ENCODE measurements at places on chromosomes 12 and 14.

DNA sequence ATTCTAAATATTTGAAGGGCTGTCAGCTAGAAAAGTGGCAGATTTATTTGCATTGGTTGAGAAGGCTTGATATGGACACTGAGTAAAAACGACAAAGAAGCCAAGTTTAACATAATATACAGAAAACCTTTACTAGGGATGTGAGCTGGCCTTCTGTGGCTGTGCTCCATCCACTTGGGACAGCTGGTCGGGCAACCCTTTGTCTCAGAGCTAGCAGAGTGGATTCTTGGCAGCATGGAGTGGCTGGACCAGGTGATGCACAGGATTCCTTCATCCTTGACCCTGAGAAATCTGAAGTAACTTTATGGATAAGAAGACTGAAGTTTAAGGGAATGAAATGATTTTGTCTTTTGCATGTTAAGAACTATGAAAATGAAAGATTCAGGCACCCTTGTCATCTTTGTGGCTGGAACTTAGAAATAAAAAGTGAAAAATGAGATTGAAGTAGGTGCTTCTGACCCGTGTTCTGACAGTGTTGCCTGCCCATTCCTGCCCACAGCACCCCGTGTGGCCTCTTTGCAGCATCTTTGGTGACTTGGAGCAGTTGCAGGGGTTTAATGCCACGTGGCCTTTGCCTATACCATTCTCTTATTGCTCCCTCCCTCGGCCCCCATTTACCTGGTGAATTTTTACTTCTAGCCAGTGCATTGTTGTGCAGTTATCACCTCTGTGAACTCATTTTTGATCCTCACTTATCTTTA lies 32.6 kb downstream of the PELI2 start:
- DNase-seq: no peak

GRCh38 chr14:100039903-100040302 lies 25.3 kb upstream of the EVL start:
- no peak for DNase-seq

- no peak for DNase-seq
These were observed 63.1 kb upstream of the SOX5 start for GRCh38 chr12:24012528-24012927.

DNA sequence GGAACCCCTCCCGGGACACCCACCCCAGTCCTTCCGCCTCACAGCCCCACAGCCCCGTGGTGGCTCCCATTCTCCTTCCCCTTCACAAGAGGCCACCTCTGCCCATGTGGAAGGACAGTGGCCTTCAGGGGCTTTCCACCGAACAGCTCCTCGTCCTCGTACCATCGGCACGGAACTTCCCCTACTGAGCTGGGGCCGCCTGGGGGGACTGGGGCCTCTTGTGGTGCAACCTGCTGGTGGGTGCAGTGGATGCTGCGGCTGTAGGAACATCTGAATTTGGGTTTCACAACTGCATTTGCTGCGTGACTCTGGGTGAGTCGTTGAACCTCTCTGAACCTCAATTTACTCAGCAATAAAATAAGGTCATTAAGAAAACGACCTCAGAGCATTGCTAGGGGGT lies 50.9 kb downstream of the RFLNA start:
- no peak for DNase-seq

DNA sequence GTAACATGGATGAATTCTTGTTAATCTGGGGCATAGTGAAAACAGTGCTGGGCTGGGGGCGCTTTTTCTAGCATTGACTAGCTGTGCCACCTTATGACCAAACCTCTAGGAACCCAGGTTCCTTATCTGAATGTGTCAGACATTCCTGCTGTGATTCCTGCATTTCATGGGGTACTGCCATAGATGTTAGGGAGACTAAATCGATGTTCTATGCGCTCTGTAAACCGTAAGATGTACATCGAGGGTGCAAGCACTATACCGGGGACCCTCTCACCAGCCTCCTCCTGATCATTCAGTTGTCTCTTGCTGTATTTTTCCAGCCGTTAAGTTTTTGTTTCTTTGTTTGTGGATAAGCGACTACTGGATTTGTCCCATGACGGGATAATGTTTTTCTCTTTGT lies 170.9 kb upstream of the PARP11 start:
- DNase-seq: no peak

GRCh38 chr12:41932470-41932991 lies 212.1 kb downstream of the GXYLT1 start:
- DNase-seq: no peak

GRCh38 chr14:21498540-21499526 lies 12.3 kb downstream of the METTL3 start:
- DNase-seq: no peak

- DNase-seq: no peak
These were observed 725.0 kb upstream of the FLRT2 start for GRCh38 chr14:84804895-84805294.

- no peak for DNase-seq
These were observed 9.2 kb downstream of the NOS1 start for GRCh38 chr12:117352206-117352605.

DNA sequence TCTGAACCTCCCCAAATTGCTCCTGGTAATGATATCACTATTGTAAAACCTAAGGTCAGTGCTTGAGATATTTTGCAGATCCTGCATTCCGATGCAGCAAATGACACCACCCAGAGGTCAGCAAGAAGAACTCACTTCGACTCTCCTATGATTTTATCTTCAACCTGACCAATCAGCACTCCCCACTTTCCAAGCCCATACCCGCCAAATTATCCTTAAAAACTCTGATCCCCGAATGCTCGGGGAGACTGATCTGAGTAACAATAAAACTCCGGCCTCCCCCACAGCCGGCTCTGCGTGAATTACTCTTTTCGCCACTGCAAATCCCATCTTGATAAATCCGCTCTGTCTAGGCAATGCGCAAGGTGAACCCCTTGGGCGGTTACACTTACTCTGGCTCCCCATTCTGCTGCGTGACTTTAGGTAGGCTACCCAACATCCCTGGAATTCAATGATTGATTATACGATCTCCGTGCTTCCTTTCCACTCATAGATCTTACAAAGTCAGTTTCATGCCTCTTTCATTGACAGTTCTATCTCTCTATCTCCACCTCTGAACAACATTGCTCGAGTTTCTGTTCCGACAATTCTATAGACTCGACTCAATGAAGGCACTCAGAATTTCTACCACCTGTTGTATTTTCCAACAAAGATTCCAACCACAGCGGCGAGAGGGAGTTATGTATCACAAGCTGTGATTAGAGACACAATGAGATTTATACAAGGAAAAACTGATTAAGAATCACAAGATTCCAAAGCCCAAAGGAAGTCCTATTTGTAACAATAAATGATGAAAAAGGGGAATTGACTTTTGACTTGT lies 939 bp downstream of the NPC2 start:
- DNase-seq: no peak

- peak; percentile 43 for DNase-seq
These were observed 193 bp downstream of the ACACB start for GRCh38 chr12:109116611-109116949.

GRCh38 chr12:6241495-6241894 lies 41.3 kb downstream of the CD9 start:
- DNase-seq: no peak

DNA sequence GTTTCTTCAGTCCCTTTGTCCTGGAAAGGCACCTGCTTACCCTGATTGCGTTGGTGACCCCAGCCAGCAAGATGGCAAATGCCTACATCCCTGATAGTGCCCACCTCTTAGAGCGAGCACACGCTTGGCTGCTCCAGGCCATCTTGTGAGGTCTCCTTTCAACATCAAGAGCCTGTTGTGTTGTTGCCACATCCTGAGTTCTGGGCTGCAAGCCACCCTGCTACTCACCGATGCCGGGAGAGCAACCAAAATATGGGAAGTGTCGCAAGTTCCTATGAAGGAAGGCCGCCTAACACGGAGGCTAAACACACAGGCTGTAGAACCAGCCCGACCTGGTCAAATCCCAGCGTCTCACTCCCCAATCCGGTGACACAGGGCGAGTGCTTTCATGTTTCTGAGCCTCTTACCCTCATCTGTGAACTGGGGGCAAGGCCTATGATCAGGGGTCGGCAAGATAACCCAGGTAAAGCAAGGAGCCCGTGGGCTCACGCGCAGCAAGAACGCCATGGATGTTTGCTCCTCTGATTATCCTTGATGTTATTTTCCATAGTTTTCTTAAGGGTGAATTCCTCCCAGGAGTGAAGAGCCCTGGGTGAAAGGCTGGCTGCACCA lies 98.4 kb downstream of the LGMN start:
- no peak for DNase-seq

DNA sequence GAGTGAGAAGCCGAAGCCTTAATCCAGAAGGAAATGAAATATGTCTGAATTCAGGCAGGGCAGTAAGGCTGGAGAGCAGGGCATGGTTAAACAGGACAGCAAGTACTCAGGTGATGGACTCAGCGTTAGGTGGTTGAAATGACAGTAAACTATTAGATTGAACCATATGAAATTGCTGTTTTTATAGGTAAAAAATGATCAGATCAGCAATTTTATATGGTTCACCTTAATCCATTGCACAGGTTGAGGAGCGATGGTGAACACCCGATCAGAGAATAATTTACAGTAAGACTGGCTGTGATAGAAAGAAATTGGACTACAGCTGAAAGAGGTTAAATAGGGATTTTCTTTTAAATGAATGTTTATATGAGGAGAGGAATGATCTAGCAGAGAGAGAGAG lies 56.6 kb downstream of the TTC6 start:
- no peak for DNase-seq

GRCh38 chr14:100616854-100617409 lies 29.7 kb upstream of the BEGAIN start:
- no peak for DNase-seq

DNA sequence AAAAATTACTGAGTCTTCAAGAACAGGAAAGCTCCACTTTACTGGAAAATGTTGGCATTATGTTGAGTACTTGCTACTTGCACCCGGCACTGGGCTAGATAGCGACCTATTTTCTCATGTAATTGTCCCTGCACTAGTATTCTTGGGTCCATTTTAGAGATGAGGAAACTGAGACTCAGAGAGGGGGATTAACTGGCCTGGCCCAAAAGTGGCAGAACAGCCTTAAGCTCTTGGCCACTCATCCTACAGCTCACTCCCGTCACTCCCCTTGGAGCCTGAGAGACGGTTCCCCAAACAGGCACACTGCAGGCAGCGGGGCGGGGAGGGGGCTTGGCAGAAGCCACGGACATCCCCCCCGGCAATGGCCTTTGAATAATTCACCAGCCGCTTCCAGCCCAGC lies 113.9 kb downstream of the SCARB1 start:
- no peak for DNase-seq

DNA sequence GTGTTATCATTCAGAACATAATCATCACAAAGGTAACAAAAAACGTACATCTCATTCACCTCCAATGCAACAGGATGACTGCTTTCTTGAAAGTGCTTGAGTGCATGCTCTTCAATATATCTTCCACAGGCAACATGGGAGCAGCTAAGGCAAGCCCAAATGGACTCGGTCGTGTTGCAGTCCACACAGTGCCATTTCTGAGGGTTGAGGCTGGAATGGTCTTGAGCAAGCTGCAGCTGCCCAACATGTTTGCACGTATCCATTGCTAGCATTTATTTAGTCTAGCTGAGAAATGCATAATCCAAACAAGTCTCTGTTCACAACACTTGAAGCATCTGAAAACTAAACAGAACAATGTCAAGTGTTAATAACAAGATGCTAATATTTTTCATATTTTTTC lies 17.3 kb downstream of the USP44 start:
- no peak for DNase-seq

- no peak for DNase-seq
These were observed 7.5 kb upstream of the CDCA4 start for GRCh38 chr14:105028251-105028927.

GRCh38 chr12:26527682-26528081 lies 305.3 kb downstream of the ITPR2 start:
- DNase-seq: no peak

DNA sequence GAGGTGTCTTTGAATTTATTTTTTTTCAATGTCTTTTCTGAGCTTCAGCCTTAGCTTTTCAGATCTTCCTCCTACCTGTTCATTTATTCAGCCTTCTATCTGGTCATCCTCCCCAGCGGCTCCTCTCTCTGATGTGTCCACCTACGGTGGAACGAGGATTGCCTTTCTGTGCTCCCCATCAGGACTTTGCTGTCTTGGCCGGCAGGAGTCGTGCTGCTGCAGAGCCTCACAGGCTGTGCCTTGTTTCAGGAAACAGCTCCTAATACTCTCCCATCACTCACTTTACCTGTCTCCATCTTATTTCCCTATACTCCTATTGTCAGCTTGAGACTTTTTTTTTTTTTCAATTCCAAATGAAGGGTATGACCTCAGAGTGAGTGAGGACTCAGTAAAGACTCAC lies 76.9 kb downstream of the KICS2 start:
- DNase-seq: no peak

DNA sequence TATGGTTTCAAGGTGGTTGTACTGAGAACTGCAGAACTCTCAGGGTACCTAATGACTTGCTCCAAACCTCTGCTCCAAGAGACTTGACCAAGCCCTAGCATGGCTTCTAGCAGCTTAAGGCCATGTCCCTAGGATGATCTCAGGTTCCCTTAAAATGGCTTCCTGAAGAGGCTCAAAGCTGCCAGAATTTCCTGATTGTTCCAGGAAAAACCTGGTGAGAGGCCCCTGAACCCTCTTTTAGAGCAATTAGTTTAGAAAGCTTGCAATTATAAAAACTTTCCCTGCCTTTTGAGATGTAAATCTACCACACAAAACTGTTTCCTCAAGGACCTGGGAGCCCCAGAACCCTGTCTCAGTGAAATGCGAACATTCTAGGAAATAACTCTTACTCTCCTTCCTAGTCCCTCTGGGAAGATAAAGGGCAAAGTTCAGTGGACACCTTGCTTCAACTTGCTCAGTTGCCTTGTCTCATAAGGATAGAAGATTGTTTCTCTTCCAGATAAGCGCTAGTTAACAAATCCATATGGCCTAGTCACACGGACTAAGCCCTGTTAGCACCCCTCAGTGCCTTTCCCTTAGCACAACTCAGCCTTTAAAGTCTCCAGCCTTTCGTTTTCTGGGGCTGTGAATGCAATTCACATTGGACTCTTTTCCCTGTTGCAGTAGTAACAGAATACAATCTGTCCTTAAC lies 2.5 kb downstream of the CMAS start:
- DNase-seq: no peak

DNA sequence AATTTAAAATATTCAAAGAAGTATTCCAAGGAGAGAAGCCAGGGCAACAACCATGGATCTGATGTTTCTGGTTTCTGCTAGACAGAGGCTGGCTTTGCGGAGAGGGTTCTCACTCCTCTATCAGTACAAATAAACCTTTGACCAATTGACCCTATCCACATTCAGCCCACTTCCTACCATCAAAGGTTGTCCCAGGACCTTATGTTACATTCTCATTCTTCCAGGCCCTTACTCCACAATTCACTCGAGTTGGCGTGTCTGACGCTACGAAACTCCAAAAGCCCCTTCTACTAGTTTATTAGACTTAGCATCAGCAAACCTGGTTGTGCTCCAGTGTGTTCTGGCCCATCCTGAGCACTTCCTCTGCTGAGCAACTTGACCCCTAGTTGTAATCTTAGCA lies 24.8 kb upstream of the RNASE12 start:
- no peak for DNase-seq

DNA sequence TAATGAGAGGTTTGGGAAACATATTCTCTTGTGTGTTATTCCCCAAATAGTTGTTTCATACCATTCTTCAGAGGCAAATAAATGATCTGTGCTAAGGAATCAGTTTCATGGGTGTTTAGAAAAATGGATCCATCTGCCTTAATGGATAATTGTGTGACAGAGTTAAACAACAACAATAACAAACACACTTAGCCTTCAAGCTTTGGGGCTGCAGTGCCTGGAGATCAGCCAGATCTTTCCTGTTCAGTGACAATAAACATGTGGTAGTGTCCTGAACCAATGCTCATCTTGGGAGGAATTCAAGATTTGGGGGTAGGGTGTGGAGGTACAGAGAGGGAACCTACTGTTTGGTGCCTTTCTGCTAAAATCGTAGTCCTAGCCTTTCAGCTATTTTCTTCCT lies 93.7 kb upstream of the PRICKLE1 start:
- DNase-seq: no peak

GRCh38 chr14:106585692-106586091 lies 1059.3 kb downstream of the TMEM121 start:
- DNase-seq: no peak

Data from coronary artery (tissue), 2 donors.